ENCODE measurements at places on chromosomes 12 and 14.

DNA sequence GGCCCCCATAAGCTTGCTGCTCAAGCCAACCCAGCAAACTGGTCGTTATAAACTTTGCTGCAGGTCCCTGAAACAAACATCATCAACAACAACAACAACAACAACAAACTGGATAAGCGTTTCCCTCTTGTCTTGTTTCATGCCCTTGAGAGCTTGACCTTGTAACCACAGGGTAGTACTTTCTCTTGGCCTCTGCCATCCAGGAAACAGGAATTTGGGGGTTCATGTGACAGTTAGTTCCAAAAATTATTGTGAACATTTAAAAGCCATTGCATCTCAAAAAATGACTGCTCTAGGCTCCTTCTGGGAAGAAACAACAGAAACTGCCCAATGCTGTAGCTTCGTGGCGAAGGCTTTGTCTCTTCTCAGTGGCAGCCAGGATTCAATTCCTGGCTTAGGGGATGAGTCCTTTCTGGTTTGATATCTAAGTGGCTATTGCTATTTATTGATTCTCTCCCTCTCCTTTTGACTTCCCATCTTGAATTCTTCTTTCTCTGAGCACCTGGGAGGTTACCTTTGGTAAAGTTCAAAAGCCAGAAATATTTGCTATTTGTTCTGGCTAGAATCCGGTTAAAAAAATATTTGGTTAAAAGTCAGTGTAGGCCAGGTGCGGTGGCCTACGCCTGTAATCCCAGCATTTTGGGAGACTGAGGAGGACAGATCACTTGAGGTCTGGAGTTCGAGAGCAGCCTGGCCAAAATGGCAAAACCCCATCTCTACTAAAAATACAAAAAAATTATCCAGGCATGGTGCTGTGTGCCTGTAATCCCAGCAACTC is 52.0 kb upstream of the CPM start:
- DNase-seq = no peak

DNA sequence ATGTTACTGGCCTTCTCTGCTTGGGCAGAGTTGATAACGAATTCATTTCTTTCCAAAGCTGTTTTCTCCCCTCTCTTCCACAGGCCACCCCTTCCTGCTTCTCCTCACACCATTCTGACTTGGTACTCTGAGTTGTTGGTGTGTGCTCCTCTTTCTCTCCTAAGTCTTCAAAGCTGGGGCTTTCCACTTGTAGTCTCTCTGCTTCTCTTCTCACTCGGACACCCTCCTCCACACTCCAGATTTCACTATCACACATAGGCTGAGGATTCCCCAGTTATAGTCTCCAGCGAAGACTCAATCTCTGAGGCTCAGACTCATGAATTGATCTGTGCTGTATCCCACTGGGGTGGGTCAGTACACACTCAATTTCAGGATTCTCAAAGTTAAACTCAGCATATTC is 201.0 kb downstream of the SSPN start:
- DNase-seq = no peak

DNA sequence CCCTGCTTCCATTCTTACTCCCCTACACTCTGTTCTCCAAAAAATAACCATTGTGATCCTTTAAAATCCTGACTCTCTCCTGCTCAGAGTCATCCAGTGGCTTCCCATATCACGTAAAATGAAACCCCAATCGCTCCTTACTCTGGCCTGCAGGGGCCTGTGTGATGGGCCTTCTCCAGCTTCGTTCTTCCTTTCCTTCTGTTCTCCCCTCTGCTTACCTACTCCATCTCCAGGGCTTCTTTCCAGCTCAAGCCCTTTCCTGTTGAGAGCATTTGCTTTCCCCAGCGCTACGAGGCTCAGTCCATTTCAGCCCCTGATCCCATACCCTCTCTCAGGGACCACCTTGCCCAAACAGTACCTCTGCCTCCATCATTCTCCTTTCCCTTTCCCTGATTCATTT is 144.4 kb upstream of the ARHGAP5 start:
- DNase-seq = no peak

- no peak for DNase-seq
These were observed 87.7 kb downstream of the PELI2 start for GRCh38 chr14:56205881-56206280.

GRCh38 chr14:102796661-102797190 is 19.5 kb downstream of the TRAF3 start:
- DNase-seq = no peak

DNA sequence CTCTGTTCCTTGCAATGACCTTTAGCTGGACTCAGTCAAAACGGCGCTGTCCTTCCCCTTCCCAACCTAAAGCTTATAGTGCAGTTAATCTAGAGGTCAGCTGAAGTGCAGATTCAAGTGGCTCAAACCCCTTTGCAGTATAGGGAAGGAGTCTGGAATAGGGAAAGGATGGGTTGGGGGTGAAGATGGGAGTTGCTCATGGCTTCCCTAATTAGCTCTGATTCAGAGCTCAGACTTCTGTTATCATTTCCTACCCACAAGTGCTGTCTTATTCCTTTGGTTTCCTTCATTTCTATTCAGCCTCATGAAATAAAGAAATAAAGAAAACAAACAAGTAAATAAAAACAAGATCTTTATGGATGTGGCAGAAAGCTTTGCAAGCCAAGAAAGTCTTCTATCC is 264.0 kb upstream of the HMGA2 start:
- no peak for DNase-seq

DNA sequence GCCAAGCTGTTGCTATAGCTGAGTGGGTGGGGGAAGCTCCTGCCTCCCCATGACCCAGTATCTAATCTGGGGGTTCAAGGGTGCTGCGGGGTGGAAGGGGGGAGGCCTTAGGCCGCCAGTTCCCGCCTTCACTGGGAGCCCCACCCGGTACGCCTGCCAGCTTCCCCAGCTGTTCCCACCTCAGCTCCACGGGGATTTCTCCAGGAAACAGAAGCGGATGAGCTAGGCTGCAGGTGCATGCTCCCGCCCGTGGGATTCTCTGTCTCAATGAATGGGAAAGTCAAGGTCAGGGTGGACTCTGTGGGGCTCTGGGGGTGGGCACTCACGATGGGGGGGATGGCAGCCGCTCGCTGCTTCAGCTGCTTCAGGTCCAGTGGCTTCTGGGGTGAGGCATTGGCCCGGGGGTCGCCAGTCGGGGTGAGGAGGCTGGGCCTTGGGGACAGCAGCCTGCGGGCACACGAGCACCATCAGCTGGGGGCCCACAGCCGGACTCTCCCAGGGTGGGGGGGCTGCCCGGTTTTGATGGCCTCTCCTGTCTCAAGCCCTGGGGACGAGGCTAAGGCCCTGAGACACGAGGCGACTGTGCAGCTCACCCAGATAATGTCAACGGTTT is 68.6 kb downstream of the RFLNA start:
- DNase-seq = no peak

DNA sequence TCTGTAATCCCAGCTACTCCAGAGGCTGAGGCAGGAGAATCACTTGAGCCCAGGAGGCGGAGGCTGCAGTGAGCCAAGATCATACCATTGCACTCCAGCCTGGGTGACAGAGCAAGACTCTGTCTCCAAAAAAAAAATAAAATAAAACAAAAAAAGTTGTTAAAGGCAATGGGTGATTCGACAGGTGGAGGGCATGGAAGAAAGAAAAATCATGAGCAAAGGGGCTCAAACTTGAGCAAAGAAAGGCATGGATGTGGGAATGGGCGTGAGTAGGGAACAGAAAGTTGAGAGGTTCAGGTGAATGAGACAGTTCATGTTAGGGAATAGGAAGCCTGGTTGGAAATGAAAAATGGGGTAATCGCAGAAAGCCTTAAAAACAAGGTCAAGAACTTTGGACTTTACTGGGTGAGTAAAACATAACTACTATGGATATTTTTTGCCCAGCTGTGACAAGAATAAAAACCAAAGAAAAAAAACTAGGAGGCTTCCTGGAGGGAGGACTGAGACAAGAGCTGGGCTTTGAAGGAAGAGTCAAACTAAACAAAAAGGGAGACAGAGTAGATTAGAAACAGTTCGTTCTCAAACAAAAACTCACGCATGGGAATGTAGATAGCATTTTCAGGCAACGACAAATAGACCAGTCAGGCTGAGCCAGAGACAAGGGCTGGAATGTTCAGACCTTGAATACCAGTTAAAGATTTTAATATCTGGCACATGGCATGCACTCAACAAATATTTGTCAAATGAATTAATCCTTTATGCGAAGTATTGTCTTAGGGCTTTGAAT is 18.8 kb downstream of the PYM1 start:
- DNase-seq = no peak

- no peak for DNase-seq
These were observed 84.9 kb upstream of the OTX2 start for GRCh38 chr14:56895154-56895553.

DNA sequence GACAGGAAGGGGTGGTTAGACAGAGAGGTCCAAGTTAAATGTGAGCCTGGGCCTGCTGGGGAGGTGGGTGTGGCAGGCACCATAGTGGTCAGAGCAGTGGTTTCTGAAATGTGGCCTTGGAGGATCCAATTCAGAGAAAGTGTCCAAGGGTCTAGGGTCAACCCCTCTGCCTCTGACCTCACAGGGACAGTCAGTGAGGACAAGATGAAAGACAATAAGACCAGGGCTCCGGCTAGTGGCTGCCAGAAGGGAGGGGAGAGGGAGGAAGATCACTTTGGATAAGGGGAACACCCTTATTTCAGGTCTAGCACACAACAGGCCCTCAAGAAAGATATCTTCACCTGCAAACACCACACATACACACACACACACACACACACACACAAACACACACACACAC is 335.1 kb downstream of the MED13L start:
- DNase-seq = no peak

GRCh38 chr14:58479975-58480374 is 52.5 kb downstream of the KIAA0586 start:
- DNase-seq = no peak

All from psoas muscle (tissue), 8 donors.